Germinal center (tissue), 1 donor: ENCODE measurements at places on chromosomes 7 and 10.

- no peak for DNase-seq
Measured at GRCh38 chr10:778626-779330, 89.3 kb upstream of the DIP2C start.

DNA sequence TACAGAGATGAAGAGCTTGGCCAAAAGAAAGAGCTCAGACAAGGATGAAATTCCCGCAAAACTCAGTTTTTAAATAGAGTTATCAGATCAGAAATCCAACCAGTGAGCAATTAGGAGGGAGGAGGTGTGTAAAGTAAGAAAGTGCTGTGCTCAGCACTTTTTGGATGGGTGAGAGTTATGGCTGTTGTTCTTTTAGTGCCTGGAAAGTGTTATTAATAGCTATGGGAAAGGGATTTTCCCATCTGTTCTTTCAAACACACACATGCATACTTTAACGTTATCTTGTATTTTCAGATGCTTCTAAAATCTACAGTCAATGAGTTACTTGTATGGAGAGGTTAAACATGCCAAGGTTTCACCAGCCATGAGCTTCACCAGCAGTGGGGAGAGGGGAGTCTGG, 107.3 kb upstream of the TMEM72 start:
- no peak for DNase-seq

DNA sequence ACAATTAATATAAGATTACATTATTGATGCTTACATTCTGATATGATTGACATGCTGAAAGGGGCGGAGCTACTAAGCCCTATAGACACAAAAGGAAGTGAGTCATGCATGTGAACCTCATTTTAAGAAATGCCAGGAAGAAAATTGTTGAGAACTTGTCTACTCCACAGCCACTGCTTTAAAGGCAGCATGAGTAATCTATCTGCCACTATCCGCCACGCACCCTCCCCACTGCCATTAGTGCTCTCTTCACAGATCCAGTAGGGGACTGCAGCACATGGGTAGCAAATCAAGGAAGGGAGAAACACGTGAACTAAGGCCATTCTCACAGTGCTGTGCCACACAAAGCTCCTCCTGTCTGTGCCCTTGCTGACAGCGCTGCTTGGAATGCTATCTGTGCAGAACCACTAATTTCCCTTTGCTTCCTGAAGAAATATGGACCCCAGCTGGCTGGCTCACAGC, 524.8 kb downstream of the GRM8 start:
- DNase-seq = no peak

GRCh38 chr10:98460837-98461499, 14.2 kb upstream of the HPS1 start:
- no peak for DNase-seq

DNA sequence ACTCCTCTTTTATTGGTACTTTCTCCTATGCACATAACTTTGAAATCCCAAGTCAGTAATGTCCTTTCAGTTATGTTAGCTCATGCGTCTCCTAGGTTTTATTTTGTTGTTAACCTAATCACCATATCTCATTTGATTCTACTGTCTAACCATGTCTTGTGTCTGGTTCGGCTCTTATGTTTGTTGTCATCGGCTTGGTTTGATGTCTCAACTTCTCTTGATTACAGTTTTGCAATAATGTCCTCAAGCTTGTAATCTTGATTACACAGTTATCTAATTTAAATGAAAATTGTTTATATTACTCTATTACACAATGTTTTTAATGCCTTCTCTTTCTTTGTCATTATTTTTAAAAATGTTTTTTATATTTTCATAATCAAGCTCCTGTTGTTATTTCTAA, 35.9 kb upstream of the SEMA3A start:
- DNase-seq = no peak

- no peak for DNase-seq
Measured at GRCh38 chr7:1966631-1967200, 266.0 kb downstream of the MAD1L1 start.

DNA sequence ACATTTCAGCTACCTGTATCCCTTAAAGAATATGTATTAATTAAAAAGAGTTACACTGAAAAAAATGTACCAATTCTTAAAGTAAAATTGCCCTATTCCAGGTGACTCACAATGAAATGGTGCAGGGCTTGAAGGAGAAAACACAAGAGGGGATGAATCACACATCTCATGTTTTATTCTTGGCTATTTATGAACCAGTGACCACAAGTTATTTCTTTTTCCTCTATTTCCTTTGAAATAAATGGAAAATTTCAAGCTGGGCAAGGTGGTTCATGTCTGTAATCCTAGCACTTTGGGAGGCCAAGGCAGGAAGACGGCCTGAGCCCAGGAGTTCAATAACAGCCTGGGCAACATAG, 106.8 kb downstream of the UBE2H start:
- no peak for DNase-seq

DNA sequence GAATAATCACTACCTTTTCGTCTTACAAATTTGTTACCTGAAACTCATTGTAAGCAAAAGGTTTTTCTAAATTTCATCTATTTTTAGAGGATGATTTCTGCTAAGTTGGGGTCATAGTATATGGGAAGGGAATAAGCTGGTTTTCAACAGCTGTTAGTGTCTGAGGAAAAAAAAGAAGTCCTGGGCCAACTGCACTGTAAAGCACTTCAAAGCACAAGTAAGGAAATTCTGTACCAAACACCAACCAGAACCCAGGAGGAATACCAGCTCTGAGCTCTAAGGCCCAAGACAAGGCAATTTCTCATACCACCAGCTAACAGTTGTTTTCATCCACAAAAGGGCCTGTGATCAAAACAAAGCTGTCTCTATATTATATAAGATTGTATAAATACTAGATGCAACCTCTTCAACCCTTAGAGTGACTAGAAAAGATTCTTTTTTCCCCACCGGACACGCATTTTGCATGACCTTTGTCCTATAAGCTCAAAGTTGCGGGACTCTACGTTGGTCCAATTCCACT, 6.1 kb upstream of the MEOX2 start:
- DNase-seq = no peak

DNA sequence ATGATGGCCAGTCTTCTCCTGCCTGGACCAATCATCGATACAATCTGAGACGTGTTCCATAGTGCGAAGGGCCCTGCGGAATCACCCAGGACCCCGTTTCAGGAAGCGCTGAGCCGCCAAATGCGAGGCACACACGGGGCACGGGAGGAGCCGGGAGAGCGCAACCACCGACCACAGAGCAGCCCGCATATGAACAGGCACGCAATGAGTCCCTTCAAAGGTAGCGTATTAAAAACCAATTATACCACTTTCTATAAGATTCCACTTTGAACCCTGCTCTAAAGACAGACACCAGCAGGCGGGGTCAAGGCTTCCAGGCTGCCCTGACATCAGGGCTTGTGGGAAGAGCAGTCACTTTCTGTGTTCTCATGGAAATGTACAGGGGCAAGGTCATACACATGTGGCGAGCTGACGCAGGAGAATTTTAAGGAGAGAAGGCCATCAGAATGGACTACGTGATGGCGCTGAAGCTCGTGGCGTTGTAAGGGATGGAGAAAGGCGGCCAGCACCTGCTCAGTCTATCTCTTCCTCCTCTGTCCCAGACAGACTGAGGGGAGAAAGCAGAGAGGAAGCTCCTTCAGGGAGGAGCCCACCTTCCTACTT, 46.2 kb downstream of the AMZ1 start:
- no peak for DNase-seq

DNA sequence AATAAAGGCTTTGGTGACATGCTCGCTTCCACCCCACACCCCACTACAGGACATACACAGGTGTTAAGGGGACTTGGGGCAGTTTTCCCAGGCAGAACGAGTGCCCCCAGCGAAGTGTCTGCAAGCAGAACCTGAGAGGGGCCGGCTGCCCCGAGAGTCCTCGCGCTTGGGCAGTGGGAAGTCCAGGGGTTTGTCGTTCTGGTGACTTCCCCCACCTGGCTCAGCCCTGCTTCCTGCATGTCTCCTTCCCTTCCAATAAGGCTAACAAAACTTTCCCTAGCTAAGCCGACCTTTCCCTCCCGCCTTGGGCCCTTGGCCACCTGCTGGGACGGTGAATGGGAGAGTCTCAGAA, 916 bp downstream of the VWA2 start:
- DNase-seq = no peak

GRCh38 chr7:24788961-24789576, 31.8 kb upstream of the GSDME start:
- DNase-seq = no peak

GRCh38 chr7:102323914-102324195, 32.4 kb downstream of the SPDYE6 start:
- DNase-seq = no peak

DNA sequence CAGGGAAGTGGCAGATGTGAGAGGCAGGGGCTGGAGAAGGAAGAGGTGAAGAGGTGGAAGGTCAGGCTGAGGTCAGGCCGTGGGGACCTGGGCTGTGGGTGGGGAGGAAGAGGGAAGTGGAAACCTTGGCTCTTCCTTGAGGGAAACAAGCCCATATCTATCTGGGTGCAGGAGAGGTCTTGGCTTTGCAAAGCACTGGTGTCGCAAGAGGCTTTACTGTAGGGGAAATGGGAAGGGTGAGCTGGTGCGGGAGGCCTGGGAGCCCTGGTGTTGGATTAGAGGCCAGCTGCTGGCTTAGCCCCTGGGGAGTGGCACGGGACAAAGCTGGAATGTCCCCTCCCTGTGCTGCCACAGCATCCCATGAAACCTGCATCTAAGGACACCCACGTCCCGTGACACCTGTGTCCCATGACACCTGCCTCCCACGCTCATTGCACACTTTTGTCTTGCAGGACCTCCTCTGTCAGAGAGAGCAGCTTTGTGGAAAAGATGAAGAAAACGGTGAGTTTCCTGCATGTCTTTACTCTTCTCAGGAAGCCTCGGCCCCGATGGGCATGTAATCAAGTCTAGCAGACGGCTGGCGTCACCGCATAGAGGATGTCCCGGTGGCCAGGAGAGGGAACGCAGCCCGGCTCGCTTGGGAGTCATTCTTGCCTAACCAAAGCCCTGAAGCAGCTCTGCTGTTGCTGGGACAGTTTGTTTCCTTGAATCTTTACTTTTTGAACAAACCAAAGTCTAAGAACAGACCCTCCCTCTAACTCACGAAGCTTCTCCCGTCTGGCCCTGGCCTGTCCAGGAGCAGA, 22.2 kb downstream of the TMEM120A start:
- peak; percentile 5 for DNase-seq

DNA sequence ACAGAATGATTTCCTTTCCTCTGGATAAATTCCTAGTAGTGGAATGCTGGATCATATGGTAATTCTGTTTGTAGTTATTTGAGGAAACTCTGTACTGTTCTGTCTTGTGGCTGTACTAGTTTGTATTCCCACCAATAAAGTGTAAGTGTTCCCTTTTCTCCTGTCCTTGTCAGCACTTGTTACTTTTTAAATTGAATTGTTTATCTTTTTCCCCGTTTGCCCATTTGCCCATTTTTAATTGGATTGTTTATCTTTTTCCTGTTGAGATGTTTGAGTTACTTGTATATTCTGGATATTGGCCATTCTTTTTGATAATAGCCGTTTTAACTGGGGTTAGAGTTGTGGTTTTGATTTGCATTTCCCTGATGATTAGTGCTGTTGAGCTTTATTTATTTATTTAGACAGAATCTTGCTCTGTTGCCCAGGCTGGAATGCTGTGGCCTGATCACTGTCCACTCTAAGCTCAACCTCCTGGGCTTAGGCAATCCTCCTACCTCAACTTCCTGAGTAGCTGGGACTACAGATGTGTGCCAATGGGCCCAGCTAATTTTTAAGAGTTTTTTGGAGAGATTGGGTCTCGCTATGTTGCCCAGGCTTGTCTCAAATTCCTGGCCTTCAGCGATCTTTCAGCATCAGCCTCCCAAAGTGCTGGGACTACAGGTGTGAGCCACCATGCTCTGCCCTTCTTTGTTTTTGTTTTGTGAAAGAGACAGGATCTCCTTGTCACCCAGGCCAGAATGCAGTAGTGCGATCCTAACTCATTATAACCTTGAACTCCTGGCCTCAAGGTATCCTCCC, 23.0 kb downstream of the BMPR1A start:
- no peak for DNase-seq

DNA sequence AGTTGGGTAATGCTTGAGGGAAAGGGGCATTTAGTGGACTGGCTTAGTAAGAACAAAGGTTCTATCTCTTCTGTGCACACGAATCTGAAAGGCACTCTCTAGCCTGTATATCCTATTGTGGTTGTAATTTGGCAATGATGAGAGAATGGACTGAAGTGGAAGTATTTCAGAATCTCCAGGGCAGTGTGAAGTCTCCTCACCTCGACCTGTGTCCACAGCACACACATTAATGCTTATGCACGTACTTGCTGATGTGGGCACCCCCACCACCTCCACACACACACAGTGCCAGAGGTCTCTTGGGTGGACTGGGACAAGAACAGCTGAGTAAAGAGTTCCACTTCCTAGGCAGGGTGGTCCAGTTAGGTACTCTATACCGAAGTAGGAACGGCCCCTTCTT, 6.9 kb downstream of the SMC3 start:
- no peak for DNase-seq

DNA sequence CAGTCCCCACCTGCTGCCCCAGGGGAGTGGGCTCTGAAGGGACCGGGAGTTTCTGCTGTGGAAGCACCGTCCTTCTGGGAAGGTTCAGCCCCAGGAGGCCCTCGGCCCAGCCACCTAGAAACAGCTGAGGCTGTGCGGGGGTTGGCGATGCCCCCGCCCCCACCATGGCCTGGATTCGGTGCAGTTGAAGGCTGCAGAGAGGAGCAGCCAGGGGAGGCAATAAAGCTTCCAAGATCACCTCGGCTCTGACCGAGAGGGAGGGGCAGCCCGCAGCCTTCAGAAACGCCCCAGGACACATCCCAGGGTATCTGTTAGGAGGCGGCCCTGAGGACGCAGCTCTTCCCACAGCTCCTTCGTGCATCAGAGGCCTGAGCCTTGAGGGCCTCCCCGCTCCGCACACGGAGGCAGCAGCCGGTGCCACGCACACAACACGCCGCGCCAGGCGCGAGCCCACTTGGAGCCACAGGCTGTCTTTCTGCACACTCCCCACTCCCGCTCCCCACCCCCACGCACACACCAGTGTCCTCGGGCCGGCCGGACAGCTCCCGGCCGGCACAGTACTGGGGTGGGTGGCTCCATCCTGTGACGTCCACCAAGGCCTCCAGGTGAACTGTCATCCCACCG, 1.6 kb downstream of the KNDC1 start:
- no peak for DNase-seq

DNA sequence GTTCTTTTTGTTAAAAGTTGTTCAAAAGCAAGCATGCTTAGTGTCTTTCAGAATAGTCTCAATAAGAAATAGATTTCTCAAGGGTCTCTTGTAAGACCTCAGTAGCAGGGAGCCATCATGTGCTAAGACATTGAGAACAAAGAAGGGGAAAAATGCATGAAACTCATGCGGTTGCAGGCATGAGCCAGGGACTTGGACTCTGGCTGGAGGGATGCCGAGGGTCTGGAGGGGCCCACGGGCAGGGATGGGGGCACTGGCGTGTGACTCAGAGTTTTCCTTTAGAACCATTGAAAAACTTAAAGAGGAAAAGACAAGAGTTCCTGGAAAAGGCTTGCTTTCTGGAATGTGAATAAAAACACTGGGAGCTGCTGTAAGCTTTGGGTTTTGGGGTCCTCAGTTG, 253.3 kb downstream of the CCDC3 start:
- no peak for DNase-seq

GRCh38 chr7:17206349-17206905, 92.0 kb upstream of the AHR start:
- DNase-seq = no peak
